AG09309 (cell line): ENCODE measurements at places on chromosomes 7 and 10.

- DNase-seq = no peak
These were observed 65.3 kb downstream of the GFRA1 start for GRCh38 chr10:116207690-116208089.

DNA sequence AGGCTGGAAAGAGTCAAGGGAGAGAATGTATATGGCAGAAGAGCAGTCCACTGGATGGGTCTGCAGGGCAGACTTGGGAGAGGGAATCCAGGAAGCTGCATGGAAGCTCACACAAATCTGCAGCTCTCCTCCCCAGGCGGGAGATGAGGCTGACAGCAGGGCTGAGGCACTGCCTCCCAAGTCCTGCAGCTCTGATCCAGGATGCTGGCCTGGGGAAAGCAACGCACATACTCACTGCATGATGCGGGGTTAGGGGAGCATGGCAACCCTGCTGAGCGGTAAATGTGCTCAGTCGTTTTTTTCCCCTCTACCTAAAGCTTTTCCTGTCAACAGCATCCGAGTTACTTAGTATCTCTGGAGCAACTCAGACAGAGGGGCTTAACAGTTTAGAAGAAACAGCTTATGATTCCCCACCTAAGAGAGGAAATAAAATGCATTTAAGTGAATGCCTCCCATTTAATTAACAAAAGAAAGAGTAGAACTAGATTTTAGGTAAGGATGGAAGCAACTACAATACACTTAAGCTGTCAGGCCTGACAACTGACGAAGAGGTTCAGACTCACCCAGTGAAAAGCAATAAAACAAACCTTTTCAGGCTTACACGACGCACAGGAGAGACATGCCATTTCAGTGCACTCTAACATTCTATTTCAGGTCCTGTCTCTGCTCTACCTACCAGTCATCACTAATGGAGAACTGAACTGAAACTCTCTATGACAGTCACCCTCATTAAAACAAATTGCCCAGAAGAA lies 37.0 kb downstream of the CHCHD3 start:
- DNase-seq = no peak

DNA sequence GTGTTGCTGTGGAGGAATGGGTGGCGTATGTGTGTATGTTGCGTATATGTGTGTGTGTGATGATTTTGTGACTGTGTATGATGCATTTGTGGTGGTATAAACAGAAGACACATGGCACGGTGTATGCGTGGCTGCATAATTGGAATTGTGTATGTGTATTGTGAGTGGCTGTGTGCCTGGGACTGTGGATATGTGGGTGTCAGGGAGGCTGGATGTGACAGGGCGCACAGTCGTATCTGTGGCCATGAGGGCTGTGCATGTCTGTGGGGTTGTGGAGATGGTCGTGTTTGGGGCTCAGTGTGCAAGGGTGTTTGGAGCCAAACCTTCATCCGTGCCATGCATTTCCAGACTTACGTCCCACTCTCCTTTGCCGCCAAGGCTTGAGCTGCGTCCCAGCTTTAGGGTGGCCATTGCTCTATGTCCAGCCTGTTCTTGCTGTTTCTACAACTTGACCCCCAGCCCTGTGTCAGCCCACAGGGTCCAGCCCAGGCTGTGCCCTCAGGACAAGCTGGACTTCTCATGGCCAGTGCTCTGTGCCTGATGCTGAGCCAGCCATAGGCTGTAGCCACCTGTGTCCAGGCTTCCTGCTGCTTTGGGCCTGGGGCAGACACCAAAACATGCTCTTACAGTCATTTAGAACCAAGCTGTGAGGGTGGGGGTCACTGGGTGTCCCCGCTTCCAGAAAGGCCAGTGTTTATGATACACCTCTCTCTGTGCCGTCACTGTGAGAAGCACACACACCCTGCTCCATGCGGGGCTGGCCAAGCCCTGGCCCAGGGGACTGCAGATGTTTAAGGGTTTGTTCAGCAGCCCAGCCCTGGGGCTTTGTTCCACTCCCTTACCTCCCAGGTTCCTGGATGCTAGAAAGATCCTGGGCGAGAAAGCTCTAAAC lies 127.6 kb downstream of the NEURL1 start:
- no peak for DNase-seq

DNA sequence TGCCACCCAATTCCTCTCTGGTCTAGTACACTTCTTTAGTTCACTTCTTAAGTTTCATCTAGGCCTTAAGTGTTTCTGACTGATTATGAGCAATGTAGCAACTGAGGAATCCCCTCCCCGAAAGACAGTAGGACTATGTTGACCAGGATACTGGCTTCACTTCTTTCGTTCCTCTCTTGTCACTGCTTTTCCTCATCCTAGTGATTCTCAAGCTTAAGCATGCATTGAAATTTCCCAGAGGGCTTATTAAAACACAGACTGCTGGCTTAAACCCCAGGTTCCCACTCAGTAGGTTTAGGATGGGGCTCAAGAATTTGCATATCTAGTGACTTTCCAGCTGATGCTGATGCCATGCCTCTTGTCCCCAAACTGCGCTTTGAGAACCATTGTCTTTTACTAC lies 164.6 kb upstream of the WNT16 start:
- DNase-seq = no peak

DNA sequence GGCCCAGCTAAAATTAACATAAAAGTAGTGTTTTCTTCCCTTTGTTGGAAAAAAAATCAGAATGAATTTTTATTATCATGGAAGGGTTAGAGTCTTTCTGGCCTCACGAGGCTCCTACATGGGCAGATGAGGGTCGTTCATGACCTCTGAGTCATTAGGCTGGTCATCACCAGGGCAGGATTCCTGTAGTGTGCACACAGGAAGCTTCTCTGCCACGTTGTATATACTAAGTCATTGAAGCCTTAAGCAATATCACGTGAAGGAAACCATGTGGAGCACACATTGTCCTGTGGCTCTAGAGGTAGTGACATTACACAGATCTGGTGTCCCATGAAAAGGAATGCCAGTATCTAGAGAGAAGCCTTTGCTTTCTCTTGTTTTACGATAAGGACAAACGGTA lies 84.7 kb upstream of the C1QL3 start:
- DNase-seq = no peak

DNA sequence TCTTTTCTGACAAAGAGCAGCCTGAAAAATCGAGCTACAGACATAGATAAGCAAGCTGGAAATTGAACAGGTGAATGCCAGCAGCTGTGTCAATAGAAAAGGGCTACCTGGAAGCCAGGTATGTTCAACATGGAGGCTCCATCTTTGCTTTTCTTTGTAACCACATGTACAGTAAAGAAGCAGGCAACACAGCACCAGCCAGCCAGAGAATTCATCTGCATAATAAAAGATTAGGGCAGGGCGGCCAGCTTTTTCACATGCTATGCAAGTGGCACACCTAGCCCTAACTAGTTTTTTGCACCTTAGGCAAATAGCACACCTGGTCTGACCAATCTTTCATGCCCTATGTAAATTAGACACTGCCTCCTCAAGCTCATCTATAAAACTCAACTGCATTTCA lies 25.7 kb downstream of the COG5 start:
- no peak for DNase-seq

DNA sequence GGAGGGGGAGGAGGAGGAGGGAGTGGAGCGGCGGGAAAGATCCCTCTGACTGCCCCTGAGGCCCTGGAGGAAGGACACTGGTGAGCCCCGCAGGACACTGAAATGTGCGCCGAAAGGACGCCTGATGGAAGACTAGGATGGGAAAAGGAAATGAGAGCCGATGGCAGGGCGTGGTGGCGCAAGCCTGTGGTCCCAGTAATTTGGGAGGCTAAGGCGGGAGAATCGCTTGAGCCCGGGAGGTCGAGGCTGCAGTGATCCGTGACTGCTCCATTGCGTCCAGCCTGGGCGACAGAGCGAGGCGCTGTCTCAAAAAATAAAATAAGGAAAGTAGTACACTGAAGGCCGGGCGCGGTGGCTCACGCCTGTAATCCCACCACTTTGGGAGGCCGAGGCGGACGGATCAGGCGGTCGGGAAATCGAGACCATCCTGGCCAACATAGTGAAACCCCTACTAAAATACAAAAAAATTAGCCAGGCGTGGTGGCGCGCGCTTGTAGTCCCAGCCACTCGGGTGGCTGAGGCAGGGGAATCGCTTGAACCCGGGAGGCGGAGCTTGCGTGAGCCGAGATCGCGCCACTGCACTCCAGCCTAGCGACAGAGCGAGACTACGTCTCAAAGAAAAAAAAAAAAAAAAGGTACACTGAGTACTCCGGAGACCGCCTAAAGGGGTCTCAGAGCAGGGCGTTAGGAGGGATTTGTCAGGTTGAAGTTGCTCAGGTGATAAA lies 561 bp upstream of the HNRNPF start:
- no peak for DNase-seq

DNA sequence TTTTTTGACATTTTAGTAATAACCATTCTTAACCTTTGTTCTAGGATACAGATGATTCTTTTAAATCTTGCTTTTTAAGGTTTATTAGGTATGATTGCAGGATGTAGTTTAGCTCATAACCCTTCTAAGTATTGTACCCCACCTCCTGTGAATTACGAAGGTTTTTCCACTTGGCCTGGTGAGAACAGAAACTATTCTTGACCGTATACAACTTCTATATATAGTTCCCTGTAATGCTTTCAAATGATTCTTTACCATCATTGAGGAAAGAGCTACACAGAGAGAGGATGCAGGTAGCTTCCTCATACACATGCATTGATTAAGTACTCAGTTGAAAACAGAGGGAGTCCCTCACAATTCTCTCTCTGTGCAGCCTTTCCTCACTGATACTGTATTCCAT lies 86.3 kb downstream of the PALS2 start:
- DNase-seq = no peak
